ENCODE measurements at places on chromosomes 11 and 22. TPM values are rescaled to one million over a fixed set of nuclear protein-coding genes. Genes with fewer than 3 reads are reported as not detected.

DNA sequence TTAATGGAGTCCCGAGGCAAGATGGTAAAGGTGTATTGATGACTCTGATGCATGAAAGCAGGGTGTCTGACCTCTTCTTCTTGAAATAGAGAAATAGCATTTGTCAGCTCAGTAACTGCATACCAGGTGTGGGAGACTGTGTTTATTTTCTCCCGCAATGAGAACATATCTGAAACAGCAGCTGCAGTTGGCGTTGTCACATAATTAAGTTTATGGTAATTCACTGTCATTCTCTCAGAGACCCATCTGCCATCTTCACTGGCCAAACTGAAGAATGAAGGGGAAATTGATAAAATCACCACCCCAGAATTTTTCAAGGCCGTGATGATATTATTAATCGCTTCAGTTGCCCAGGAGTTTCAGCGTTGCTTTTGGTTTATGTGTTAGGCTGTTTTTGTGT lies 20.1 kb upstream of the MCHR1 start:
- no peak for DNase-seq

GRCh38 chr11:57566905-57567514 lies 462 bp downstream of the UBE2L6 start:
- DNase-seq = no peak

The ZNF280A gene
- total RNA-seq = not detected

DNA sequence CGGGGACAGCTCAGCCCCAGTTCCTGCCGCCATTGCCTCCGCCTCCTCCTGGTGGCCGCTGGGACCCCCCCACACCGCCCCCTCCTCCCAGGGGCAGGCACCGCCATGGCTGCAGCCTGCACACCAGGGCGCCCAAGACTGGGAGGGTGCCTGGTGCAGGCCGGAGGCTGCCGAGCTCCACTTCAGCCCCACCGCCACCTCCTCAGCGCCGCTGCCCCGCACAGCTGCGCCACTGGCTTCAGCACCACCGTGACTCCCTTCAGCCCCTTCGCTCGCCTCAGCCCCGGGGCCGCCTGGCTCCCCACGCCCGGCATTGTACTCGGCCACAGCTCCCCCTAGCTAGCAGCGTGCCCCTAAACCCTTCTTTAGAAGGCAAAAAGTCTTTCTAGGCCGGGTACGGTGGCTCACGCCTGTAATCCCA lies 131.1 kb downstream of the CRYBB2 start:
- no peak for DNase-seq

The SYT12 gene
- total RNA-seq = 0.18 TPM

DNA sequence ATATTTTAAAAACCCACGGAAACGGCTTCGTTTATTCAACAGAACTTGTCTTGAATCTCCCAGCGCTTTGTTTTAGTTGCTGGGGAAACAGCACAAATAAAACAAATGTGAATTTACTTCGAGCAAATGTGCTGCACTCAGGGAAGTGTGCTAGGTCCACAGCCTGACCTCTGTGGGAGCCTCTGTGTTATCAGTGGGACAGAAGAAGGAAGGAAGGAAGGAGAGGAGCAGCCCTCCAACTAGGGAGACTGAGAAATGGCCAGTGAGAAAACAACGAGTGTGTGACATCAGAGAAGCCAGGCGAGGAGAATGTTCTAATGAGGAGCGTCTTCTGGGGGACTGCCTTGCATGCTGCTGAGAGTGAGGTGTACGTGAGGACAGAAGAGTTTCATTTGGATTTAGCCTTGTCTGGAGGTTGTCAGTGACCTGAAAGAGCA lies 42.7 kb downstream of the PPP6R3 start:
- DNase-seq = peak; percentile 82

DNA sequence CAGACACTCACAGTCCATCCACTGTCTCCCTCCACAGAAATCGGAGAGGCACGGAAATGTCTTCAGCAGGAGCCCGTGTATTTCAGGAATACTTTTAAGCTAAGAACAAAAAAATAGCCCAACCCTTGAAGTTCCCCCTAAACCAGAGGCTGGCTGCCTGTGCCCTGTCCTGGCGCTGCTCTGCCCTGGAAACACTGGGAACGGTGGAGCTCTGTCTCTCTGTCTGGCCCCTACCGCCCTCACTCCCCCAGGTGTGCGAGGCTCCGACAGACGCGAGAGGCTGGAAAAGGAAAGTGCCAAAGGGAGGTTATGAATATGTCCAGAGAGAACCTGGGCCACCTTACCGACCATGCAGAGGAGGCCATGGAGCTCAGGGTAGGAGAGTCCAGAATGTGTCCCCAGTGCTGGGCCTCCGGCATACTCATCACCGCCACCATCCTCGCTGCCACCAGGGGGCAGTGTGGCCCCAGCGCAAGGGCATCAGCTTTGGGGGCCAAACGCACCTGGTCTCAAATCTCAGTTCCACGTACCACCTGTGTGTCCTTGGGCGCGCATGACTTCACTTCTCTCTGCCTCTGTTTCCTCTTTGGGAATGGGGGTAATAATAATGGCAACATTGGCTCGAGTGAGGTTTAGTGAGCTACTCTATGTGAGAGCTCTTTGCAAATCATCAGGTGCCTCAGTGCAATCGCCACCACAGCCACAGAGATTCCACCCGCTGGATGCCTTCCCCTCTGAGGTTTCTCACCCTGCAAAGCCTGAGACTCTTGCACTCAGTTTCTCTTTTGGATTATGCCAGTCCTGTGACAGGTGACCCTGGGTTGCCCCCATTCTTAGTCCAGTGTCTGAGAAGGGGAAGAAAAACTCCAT lies 10.4 kb upstream of the SLCO2B1 start:
- DNase-seq = no peak

The PLET1 gene
- total RNA-seq = not detected

- no peak for DNase-seq
Measured at GRCh38 chr11:63840356-63841060, 1.6 kb downstream of the MARK2 start.

The OR8G5 gene
- not detected for total RNA-seq

The MS4A3 gene
- total RNA-seq = not detected

GRCh38 chr11:63709336-63709884 lies 28.1 kb downstream of the RTN3 start:
- no peak for DNase-seq

DNA sequence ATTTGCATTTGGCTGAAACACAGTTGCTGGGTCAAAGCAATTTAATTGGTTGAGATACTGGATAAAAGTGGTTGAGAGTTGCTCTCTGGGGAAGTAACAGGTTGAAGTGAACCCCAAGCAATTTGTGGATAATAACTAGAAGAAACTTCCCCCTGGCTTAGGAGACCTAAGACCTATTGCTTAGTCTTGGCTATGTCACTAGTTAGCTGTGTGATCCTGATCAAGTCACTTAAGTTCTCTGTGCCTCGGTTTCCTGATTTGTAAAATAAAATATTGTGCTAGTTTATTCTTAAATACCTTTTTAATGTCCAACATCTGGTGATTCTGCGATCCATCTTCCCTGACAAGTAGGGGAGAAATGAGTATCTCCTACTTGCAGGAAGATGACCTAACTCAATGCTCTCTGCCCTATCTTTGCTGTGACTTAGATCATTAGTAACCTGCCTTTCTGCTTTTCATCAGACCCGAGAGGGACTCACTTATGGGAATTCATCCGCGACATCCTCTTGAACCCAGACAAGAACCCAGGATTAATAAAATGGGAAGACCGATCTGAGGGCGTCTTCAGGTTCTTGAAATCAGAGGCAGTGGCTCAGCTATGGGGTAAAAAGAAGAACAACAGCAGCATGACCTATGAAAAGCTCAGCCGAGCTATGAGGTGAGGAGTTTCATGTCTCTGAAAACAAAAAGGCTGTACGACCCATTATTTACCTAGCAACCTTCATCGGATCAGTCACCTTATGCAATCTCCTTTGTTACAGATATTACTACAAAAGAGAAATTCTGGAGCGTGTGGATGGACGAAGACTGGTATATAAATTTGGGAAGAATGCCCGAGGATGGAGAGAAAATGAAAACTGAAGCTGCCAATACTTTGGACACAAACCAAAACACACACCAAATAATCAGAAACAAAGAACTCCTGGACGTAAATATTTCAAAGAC lies 37.5 kb downstream of the EHF start:
- no peak for DNase-seq

GRCh38 chr22:50150161-50151129 lies 20.1 kb upstream of the PANX2 start:
- DNase-seq = no peak

DNA sequence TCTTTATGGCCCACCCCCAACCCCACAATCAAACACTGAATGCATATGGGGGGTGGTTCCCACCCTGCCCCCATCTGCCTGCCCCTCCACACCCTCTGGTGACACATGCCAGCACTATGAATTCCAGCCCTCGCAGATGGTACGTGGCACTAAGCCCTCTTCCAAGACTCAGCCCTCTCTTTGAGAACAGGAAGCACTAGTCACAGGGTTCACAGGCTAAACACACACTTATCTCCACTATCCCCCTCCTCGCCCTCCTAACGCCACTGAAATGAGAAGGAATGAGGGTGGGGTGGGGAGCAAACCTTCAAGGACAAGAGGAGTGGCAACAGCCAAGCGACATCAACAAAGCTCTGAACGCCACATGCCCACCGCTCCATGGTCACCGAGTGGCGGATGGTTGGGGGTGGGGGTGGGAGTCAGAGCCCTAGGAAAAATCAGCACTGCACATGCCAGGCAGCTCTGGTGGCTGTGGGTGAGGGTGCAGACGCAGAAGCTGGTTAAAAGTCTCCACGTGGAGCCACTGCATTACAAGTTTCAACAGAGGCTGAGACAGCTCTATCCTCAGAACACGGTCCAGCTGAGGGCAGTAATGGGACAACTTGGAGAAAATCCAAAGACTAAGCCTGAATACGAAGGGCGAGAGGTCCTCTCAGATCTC lies 33.6 kb downstream of the TMEM184B start:
- DNase-seq = no peak

- DNase-seq = peak; percentile 92
Measured at GRCh38 chr11:12724301-12725054, 50.3 kb downstream of the TEAD1 start.

DNA sequence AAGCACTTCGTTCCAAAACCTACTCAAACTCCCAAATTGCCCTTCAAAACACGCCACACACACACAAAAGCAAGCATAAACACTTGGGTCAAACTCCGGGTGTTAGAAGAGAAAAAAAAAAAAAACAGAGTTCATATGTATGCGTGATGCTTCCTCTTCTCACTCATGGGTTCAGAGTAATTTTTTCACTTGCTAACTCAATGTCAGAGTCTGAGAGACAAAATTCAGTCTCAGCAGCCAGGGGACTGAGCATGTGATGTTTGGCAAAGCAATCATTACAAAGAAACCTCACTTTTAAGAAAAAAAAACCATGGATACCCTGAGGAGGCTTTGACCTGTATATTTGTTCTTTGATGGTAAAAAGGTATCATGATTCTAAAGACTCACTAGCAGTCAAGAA lies 461.7 kb downstream of the NTM start:
- DNase-seq = no peak

The TYMP gene
- total RNA-seq = 11.3 TPM

- DNase-seq = no peak
Measured at GRCh38 chr11:95739108-95739938, 50.3 kb downstream of the FAM76B start.

DNA sequence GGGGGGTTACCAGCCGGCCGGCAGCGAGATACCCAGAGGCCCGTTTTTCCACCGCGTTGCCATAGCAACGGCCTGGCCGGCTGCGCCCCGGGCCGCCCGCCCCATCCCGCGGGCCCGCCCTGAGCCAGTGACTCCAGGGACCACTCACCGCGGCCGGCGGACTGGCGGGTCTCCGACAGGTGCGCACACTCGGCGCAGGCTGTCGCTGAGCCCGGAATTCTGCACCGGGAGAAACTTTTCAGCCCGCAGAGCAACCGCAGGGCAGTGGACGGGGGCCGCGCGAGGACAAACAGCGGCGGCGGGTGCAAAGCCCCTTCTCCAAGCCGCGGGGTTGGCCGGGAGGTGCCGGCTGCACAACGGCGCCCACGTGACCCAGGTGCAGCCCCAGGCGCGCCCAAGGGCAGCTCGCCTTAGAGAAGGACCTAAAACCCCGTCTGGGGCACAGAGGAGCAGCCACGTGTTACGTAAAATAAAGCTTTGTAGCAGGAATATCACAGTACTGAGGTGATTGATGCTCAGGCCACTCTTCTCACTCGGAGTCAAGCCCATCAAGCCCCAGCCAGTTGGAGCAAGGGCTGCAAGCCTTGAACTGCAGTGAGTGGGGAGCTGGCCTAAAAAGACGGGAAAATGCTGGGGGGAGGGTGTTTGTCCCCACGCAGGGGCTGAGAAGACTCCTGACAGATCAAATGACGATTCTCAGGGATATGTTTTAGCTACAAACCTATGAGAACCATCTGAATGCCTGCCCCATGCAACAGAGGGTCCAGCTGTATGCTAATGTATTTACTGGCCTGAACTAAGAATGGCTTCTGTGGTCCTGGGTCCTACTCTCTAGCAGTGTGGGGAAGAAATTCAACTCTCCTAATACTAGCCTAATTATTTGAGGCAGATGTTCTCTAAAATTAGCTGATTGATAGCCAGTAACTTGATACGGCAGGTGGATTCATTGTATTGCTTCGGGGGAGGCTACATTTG lies at the start of gene STK33:
Gene STK33, minus strand, starts transcription at position 294 of the 975 bp plus-strand sequence. CDS start 119,323 bp downstream, outside the sequence.
- no peak for DNase-seq

The YIF1A gene
- total RNA-seq = 142 TPM

The EML3 gene
- 83.2 TPM for total RNA-seq

The DDTL gene
- not detected for total RNA-seq

- DNase-seq = no peak
Measured at GRCh38 chr11:16876837-16877236, 137.4 kb downstream of the PLEKHA7 start.

- DNase-seq = no peak
Measured at GRCh38 chr22:44383652-44384562, 71.2 kb upstream of the SHISAL1 start.

All from glomerular endothelial cell (primary cell).